ENCODE measurements at places on chromosomes 16 and 17.

DNA sequence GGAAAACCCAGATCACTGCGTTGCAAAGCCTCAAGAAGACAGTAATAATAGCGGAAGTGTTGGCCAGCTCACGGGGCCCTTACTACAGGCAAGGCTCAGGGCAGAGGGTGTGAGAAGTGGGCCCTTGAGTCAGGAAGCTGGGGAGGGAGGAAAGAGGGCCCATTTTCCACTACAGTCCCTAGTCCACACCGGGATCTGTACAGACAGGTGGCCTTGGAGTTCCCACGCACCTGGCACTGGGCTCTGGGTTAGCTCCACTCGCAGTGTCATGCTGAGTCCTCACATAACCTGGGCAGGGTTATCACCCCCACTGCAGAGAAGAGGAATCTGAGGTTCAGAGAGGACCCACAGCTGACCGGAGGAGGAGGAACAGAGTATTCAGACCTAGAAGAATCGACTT is 16.8 kb upstream of the MTSS2 start:
- DNase-seq = no peak

DNA sequence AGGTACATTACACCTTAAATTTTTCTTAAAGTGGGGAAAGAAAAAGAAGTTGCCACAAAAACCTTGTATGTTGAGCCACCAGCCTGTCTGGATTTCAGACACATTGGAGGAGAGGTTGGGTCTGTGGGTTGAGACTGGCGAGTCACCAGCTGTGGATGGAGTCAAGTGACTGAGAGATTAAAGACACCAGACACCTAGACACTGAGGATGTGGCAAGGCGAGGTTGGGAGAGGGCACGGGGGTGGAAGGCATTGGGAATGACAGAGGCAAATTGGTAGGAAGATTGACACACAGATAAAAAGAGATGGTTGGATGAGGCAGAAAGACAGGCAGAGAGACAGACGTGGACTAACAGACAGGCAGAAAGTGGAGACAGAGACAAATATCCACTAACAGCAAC is 49.6 kb downstream of the KCNJ12 start:
- DNase-seq = no peak

DNA sequence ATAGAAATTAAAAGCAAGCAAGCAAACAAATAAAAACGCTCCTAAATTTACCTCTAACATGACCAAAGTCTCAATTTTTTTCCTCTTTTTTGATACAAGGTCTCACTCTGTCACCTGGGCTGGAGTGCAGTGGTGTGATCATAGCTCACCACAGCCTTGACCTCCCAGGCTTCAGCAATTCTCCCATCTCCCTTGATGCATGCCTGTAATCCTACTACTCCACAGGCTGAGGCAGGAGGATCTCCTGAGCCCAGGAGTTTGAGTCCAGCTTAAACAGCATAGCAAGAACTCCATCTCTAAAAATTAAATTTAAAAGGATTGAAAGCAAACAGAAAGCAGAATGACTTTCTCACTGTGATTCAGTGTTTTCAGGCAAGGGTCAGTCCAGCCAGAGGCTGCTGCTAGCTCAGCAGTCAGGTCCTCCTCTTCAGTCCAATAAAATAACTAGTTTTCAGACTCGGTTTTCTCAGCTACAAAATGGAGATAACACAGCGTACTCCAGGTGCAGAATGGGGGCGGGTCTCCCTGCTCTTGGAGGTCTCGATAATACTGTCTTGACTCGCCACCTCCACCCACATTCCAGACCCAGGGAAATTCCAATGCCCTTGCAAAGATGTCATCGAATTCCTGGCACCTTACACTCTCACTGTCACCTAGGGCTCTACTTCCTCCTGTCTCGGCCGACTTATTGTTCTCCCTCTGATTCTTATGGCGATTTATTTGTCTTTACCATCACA is 20.7 kb upstream of the MRTFB start:
- no peak for DNase-seq

DNA sequence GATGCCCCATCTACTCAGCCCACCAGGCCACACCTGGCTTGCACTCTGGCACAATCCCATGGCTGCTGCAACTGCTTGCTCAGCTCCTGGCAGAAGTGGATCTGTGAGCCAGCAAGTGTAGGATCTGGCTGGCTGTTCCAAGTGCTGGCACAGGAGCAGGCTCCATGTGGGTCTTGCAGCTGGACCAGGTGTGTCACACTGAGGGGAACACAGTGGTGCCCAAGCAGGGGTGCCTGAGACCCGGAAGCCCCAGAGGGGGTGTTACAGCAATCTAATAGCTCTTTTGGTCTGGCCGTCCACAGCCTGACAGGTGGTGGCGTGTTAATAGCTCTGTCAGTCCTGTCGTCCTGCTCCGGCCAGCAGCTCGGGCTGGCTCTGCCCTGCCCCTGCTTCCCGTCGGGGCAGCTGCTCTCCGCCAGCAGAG is 19.6 kb upstream of the GOT2 start:
- no peak for DNase-seq

- no peak for DNase-seq
Observed at GRCh38 chr16:82136956-82137821, 32.8 kb downstream of the MPHOSPH6 start.

DNA sequence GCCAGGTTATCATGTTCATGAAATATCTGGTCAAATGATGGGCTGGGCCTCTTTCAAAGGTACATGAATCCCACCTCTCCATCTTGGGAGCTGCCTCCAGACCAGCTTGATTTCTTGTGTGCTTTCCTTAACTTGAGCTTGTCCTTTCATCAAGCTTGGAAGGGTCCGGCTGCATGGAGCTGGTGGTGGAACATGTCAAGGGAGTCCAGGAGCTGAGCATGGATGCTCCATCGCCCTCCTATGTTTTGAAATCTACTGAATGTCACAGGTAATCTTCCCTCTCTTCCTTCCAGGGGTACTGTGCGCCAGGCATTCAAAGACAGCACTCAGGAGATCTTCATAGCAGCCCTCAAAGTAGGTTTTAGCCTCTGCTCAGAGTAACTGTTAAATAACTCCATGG is 105.8 kb downstream of the N4BP1 start:
- no peak for DNase-seq

GRCh38 chr17:81057079-81057730 is 22.3 kb downstream of the BAIAP2 start:
- DNase-seq = no peak

GRCh38 chr17:74390680-74391653 is 23.7 kb downstream of the GPR142 start:
- no peak for DNase-seq

All from HepG2 (cell line).